ENCODE measurements at places on chromosomes 3 and 15.

DNA sequence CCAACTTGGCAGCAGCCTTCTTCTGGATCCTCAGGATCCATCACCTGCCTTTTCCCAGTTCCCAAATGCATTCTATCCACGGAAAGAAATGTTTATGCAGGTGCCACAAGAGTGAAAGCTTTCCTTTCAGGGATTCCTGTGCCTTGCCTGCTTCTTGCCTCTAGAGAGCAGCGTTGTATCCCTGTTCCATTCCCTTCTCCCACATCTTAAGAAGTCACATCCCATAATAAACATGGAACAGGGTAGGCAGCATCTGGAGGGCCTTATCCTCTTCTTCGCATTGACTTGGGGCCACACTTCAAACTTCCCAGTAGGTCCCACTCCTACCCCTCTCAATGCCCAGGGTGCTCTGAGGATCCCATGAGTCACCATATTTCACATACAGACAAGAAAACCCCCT, 72.7 kb upstream of the DCLK3 start:
- DNase-seq: peak; percentile 6

- no peak for DNase-seq
Observed at GRCh38 chr3:133383741-133384140, 16.1 kb upstream of the BFSP2 start.

- no peak for DNase-seq
Observed at GRCh38 chr15:53549697-53550305, 209.7 kb downstream of the WDR72 start.

DNA sequence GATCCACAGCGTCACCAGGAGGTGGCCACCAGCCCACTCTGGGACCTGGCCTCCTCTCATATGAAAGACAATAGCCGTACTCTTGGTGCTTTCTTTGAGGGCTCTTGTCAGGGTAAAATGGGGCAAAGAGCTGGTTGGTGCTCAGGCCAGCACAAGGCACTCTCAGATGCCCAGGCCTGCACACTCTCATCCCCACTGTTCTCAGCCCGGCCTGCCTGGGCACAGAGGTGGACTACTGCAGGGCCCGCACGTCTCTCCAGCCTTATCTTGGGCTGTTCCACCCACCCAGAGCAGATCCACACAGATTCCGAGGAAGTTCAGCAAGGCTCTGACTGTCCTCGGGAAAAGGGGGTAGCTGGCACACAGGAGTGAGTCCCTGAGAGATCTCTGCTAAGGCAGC, 122.8 kb upstream of the PRR20G start:
- DNase-seq: no peak

DNA sequence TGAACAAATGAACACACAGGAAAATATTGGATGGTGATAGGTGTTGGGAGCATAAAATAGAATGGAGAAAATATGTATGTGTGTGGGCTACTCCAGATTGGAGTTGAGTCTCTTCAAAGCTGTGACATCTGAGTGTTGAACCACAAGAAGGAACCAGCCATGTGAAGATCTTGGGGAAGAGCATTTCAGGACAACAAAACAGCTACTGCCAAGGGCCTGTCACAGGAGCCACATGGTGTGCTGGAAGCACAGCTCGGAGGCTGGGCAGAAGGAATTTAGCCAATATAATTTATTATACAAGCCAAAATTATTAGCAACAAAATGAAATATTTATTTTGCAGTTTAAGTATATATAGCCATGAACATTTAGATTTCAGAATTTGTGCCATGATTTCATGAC, 108.3 kb upstream of the FGF7 start:
- DNase-seq: no peak

- DNase-seq: no peak
Observed at GRCh38 chr3:68953816-68954444, 21.6 kb upstream of the TAFA4 start.

GRCh38 chr3:89221924-89222323, 114.5 kb downstream of the EPHA3 start:
- no peak for DNase-seq

GRCh38 chr3:30084971-30085403, 521.4 kb upstream of the TGFBR2 start:
- DNase-seq: no peak

GRCh38 chr3:174973465-174973864, 114.3 kb downstream of the NAALADL2 start:
- DNase-seq: no peak

GRCh38 chr3:29605845-29606244, 325.0 kb downstream of the RBMS3 start:
- peak; percentile 91 for DNase-seq

DNA sequence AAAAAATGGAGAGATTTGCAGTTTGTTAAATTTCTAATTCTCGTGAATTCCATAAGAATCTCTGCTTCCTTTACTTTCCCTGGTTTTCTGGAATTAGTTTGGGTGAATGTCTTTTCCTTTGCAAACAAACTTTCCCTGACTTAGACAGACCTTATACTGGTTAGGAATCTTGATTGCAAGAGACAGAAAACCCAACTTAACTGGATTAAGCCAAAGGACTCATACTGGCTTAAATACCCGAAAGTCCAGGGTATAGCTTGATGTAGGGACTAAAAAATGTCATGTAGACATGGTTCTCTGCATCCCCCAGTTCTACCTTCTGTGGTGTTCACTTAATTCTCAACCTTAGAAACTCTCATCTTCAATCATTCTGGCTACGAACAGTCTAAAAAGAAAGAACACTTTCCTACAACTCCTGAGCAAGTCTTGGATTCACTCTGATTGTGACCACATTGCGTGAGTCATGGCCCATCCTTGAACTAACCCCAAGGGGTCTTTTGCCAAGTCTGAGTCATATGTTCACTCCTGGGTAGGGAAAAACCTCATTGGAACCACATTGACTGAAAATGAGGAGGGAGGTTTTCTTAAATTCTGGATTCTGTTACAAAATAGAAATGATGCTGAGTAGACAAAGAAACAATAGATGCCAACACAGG, 136.0 kb upstream of the DAZL start:
- DNase-seq: peak; percentile 91

GRCh38 chr3:141858312-141858711, 18.1 kb upstream of the ATP1B3 start:
- DNase-seq: peak; percentile 8

DNA sequence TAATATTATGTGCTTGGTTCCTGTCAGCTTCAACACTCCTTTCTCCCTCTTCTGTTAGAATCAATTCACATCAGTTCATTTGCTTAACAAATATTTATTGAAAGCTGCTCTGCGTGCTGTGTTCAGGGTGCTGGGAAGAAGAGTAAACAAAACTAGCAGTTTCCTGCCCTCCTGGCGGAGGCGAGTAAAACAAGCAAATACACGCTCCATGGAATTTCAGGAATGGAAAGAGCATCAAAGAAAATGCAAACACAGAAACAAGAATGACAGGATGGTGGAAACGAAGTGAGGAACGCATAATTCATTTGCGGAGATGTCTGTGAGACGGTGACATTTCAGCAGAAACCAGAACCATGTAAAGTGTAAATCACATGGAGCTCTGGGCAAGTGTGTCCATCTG, 49.4 kb upstream of the SPTSSB start:
- peak; percentile 35 for DNase-seq

DNA sequence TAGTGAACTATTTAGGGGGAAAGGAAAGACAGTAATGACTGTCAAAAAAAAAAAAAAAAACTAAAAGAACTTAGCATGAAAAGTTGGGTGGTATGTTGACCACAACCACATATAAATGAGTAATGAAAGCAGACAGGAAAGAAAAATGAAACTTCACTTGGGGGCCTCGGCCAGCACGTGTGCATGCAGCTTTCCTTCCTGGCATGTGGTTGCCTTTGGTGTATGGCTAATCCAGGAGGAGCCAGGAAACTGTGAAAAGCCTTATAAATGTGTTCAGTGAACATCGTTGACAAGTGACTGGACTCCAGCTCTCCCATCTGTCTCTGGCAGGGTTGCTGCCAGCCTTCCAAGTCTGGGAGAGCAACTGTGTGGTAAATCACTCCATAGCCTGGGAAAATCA, 195.1 kb downstream of the DTWD1 start:
- DNase-seq: peak; percentile 74

- DNase-seq: peak; percentile 81
Observed at GRCh38 chr3:149572796-149573414, 84.9 kb downstream of the WWTR1 start.

- DNase-seq: no peak
Observed at GRCh38 chr15:77454951-77455350, 34.3 kb downstream of the HMG20A start.

GRCh38 chr3:25581823-25582222, 82.9 kb downstream of the TOP2B start:
- DNase-seq: no peak

GRCh38 chr3:64674591-64675076, 13.2 kb downstream of the ADAMTS9 start:
- DNase-seq: peak; percentile 15

DNA sequence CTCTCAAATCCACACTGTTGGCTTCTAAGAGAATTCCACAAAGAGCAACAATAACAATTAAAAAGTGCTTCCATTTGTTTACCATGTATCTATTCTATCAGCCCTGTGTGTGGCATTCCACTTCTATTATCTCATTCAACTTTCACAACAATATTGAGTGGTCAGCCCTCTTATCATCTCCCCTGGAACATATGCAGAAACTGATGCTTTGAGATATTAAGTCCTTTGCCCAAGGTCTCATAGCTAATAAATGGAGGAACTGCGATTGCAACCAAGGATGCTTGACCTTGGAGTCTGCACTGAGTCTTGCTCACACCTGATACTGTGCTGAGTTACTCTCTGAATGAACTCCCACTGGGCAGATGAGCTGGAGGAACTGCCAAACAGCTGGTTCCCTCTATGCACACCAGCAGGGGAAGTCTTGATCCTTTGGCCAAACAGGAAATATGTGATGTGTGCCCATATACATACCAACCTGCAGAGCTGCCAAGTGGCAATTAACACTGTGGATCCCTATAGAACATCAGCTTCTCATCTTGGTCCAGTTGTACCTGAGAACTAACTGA, 144.7 kb upstream of the WNT5A start:
- DNase-seq: peak; percentile 58

- peak; percentile 94 for DNase-seq
Observed at GRCh38 chr3:23959135-23959900, 14.2 kb downstream of the NR1D2 start.

DNA sequence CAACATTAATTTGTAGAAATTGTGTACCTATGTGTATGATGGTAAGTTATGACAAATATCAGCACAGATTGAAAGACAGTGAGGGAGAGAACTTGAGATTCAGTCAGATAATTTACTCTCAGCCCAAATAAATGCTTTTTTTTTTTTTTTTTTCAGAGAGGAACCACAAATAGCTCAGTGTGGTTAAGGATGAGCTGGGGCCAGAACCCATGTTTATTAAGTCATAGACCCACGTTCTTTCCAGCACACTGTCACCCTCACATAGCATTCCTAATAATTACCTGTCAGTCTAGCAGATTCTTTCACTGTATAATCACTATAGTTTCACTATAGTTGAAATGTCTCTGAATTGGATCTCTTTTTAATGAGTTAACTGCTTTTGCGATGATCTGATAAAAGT, 246.1 kb downstream of the ZIC1 start:
- DNase-seq: peak; percentile 36

GRCh38 chr3:30538791-30539190, 67.6 kb upstream of the TGFBR2 start:
- peak; percentile 92 for DNase-seq

GRCh38 chr3:18649666-18650363, 224.7 kb upstream of the SATB1 start:
- no peak for DNase-seq

DNA sequence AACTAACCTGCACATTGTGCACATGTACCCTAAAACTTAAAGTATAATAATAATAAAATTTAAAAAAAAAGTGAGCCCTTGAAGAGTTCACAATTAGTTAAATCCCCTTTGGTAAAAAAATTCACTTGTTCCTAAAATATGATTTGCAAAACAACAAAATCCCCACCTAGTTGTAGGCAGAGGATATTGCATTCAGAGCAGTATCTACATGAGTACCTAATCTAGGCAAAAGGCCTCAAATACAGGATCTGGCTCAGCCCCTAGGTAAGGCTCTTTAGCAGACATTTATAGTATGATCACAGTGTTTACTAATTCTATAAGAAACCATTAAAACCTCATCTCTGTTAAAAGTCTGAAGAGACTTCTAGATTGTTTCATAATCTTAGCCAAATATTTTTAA, 89.3 kb upstream of the CCDC80 start:
- peak; percentile 16 for DNase-seq

- no peak for DNase-seq
Observed at GRCh38 chr15:91306144-91306543, 206.1 kb downstream of the SV2B start.

DNA sequence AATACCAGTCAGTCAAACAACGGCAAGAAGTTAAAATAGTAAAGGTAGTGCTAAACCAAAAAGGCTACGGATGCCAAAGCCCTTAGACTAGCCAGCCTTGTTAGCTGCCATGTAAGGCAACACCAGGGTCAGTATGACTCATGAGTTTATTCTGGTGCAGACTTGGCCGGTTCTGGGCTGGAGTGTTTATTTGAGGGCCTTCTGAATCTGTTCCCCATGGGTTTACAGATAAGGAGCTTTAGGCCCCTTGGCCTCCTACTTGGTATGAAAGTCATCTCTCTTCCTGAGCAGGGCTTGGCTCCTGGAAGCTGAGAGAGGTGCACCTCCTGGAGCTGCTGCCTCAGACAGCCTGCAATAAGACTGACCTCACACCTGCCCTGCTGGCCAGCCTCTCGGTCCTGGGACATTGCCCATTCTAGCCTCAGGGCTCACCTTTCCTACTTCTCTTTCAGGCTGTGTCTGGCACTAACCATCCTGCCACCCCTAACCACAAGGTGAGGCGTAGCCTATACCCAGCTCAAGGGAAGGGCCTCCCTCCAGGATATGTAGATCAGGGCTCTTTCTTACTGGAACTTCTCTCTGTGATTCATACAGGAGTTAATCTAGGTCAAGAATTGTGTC, 10.4 kb upstream of the RTP1 start:
- peak; percentile 96 for DNase-seq

DNA sequence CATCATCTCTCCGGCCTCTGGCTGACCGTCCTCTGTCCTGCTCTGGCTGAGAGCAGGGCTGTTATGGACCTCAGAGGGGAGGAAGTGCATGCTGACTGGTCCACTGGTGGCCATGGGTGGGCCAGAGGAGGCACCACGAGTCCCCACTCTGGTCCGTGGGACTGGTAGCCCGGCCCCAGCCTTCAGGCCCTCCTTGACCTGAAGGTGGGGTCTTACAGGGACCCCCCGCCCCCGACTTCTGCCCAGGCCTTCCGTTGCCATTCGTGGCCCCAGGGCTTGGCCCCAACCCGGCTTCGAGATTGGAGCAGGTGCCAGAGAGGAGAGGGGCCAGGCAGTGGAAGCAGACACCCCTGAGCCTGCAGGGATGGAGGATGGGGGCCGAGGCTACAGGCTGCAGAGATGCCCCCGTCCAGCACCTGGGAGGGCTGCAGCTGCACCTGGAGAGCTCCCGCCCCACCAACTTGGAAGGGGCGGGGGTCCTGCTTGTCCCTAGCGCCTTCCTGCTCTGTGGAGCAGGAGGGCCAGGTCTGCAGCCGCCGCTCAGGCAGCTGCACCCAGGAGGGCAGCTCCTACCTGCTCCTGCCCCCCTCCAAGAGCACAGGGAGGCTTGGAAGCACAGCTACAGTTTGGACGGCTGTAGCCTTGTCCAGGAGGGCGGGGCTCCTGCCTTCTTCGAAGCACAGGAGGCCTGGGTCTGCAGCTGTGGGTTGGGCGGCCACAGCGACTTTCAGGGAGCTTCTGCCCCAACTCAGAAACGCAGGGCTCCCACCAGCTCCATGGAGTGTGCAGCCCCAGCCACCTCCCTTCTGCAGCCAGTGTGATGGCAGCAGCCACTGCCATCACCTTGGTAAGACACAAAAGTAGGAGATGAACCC, 142.5 kb downstream of the KLF13 start:
- no peak for DNase-seq

- DNase-seq: no peak
Observed at GRCh38 chr3:37236024-37236423, 61.6 kb upstream of the LRRFIP2 start.

Data from iris pigment epithelial cell (primary cell).